ENCODE measurements at places on chromosomes 16 and 17. TPM values are rescaled to one million over a fixed set of nuclear protein-coding genes. Genes with fewer than 3 reads are reported as not detected.
A peak's percentile ranks its signal among the peaks of the same experiment; 100 is the strongest.

The PRAC2 gene
- total RNA-seq = not detected

The RAD51D gene
- 32.4 TPM for total RNA-seq

DNA sequence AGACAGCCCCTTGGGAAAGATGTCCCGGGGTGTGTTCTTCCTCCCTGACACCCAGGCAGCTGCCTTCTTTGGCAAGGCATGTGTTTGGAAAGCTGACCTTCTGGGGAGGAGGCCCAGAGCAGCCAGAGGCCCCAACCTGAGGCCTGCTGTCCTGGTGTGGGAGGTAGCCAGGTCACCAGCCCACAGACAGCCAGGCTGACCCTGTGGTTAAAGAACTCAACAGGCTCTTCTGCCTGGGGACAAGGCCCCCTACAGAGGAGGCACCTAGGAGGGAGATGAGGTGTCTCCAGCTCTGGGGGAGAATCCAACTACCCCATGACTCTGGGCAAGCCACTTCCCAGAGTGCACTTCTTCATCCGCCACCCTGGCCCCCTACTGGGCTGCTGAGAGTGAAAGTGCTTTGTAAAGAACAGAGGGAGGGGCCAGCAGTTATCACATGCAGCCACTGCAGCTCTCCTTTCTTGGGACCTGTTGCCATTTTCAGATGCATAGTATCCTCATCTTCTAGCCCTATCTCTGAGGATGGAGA, 13.1 kb upstream of the SREBF1 start:
- no peaks in the 10 kb centered on the region for H3K27me3 ChIP-seq
- peak overlapping the region; percentile 44 for H3K4me3 ChIP-seq
- peak overlapping the region; percentile 98 for H3K27ac ChIP-seq
- peak; percentile 96 for DNase-seq

DNA sequence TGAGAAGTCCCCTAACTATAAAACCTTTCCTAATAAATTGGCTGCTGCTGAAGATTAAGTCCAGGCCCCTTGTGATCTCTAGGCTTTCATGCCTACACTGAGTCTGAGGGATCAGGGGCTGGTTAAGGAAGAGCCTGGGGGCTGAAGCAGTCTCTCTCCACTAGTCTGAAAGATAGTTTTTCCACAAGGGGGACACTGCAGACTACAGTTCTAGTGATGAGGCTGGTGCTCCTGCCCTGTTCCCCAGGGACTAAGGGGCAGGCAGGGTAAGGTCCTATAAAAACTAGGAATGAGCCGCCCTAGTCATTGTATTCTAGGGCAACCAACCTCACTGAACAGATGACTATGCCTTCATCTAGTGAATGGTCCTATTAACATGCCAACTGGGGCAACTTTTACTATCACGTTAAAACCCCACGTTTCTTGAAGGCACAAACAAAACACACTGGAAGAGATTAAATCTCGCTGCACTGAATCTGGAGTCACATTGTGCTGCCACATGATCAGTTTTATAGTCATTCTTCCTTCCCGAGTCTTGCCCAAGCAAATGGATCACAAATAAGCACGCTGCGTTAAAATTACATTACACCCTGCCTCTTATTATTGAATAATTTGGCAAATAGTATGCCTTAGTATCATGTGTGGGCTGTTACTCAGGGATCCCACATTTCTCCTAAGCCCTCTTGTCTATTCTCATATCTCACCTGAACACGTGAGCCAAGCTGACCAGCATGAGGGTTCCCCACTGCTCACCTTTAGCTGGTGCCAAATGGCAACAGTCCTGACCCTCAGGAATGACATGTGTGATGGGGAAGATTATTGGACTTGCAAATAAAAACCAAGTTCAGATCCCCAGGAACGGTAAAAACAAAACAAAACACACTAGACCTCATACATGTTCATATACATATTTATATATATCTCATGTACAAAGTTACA, 95.4 kb upstream of the TOB1 start:
- peaks cover 11% of the 10 kb centered on the region for H3K36me3 ChIP-seq
- no peak overlapping the region for H3K4me3 ChIP-seq
- DNase-seq = no peak
- H3K27me3 ChIP-seq = no peaks in the 10 kb centered on the region

DNA sequence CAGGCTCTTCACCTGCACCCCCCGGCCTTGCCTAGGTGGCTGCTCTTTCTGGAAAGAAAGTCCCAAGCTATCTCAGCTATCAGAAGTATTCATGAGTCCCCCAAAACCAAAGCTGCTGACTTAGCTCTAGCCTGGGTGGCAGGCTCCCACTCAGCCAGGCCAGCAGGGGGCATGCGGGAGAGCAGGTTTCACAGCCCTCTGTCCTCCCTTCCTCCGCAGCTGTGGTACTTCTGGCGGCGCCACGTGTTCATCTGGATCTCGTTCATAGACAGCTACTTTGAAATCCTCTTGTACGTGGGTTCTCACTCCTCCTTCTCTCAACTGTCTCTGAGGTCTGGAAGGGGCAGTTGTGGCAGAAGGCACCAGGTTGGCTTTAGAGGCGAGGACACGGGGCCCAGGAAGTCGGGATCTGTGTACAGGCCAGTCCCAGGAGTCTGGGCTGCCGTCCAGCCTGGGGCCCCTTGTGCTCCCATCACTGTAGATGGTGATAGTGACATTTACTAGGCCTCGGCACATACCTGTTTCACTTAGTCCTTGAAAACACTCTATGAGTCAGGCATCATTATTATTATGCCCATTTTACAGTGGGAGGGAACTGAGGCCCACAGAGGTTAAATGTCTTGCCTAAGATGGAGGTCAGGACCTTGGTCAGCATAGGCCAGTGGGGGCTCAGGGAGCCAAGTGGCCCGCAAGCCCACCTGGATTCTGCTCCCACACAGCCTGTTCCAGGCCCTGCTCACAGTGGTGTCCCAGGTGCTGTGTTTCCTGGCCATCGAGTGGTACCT, 12.9 kb downstream of the TRPV2 start:
- no peaks in the 10 kb centered on the region for H3K27me3 ChIP-seq
- peaks cover 7% of the 10 kb centered on the region for H3K4me1 ChIP-seq
- peaks cover 22% of the 10 kb centered on the region for H3K36me3 ChIP-seq
- no peak overlapping the region for H3K4me3 ChIP-seq

- no peak for DNase-seq
- no peak overlapping the region for H3K27ac ChIP-seq
- H3K27me3 ChIP-seq = peaks cover 3% of the 10 kb centered on the region
- no peaks in the 10 kb centered on the region for H3K4me1 ChIP-seq
- no peak overlapping the region for H3K4me3 ChIP-seq
- H3K36me3 ChIP-seq = no peaks in the 10 kb centered on the region
Observed at GRCh38 chr17:59496178-59496577, 69.2 kb upstream of the DHX40 start.

DNA sequence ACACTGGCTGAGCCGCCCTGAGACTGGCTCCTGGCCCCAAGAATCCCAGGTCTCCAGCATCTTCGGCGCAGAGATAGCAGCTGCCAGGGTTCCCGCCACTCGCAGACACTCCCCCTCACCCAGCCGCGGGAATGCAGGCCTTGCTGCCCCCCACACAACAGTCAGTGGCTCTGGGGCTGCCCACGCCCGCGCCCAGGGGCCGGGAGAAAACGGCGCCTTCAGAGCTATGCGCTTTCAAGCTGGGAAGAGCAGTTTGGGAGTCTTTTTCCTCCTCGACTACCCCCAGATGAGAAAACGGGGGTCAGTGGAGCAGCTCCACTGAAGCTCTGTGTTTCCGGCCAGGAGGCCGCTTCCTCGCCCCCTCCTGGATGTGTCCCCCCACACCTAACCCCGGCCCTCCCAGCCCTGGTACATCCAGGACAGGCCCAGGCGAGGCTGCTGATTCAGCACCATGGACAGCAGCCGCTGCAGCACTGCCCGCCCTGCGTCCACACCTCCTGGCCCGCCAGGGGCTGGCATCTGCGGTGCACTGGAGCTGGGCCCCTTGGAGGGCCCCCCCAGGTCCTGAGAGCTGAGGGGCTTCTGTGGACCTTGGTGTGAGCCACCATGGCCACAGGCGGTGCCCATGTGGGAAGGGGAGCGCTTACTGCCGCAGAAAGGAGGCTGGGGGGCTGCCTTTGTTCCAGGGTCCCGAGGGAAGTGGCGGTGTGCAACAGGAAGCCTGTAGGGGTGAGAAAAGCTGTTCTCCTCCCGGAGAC, 35.7 kb downstream of the CACNA1H start:
- H3K36me3 ChIP-seq = no peaks in the 10 kb centered on the region
- H3K4me1 ChIP-seq = no peaks in the 10 kb centered on the region
- no peak overlapping the region for H3K4me3 ChIP-seq

GRCh38 chr16:76511203-76511602, 234.0 kb downstream of the CNTNAP4 start:
- no peaks in the 10 kb centered on the region for H3K36me3 ChIP-seq
- H3K4me1 ChIP-seq = no peaks in the 10 kb centered on the region
- DNase-seq = no peak

DNA sequence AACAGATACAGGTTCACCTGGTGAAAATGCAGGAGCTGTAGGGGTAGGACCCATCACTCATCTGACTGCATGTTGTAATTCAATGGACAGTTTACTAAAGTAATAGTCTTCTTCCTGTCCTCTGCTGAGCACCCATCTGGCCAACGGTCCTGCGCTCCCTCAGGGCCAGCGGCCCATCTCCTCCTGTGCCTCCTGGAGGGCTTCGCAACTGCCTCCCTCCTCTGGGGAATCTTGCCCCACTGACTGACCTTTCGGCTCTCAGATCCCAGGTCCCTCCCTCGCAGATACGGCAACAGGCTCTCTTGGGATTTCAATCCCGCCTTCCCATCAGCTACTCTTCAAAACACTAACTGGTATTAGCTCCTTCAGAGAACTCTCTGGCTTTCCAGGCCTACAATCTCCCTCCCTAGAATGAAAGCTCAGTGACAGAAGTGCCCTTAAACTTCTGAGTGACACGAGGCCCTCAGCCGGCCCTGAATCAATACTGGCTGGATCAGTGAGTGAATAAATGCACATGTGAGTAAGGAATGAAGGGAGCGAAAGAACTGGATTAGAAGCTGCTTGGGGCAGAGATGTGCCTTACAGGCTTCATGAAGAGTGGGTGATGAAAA, 1.3 kb downstream of the PEMT start:
- DNase-seq = no peak
- peak overlapping the region; percentile 92 for H3K27ac ChIP-seq
- no peaks in the 10 kb centered on the region for H3K27me3 ChIP-seq

GRCh38 chr16:89370081-89370511, 120.3 kb downstream of the ANKRD11 start:
- peaks cover 25% of the 10 kb centered on the region for H3K36me3 ChIP-seq
- DNase-seq = no peak
- no peak overlapping the region for H3K27ac ChIP-seq
- H3K4me3 ChIP-seq = no peak overlapping the region
- H3K27me3 ChIP-seq = no peaks in the 10 kb centered on the region

The CYGB gene
- total RNA-seq = 0.23 TPM

DNA sequence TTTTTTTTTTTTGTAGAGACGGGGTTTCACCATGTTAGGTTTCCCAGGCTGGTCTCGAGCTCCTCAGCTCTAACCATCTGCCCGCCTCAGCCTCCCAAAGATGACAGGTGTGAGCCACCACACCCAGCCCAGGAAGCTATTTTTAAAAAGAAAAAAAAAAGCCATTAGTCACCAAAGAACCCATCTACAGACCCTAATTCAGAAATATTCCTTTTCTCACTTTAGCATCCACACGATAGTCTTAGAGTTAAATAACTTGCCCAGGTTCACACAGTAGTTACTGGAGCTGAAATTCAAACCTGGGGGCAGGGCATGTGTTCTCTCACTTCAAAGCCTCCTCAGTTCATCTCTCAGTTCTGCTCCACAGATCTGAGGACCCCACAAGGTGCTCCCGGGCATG, 70.3 kb upstream of the NOL11 start:
- H3K27ac ChIP-seq = no peak overlapping the region
- H3K4me1 ChIP-seq = peaks cover 24% of the 10 kb centered on the region
- H3K36me3 ChIP-seq = peaks cover 1% of the 10 kb centered on the region
- no peaks in the 10 kb centered on the region for H3K27me3 ChIP-seq
- no peak overlapping the region for H3K4me3 ChIP-seq

The RNF43 gene
- 0.34 TPM for total RNA-seq

The TSNAXIP1 gene
- 0.40 TPM for total RNA-seq

The SMURF2 gene
- total RNA-seq = 13.8 TPM

DNA sequence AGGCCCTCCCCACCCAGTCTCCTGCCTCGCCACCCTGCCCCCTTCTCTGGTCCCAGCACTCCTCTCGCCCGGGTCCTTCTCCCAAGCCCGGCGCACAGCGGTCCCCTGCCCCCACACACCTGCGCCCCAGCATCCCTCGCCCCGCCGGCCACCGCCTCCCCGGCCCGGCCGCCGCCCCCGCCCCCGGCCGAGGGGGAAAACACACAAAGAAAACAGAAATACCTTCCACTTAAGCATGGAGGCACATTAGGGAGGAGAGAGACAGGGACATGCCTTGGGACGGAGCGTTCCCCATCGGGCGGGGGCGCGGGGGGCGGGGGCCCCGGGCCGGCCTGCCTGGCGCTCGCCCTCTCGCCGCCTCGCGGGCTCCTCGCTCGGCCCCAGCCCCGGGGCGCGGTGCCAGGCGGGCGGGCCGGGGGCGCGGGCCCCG, 326 bp downstream of the SRCIN1 start:
- H3K4me3 ChIP-seq = peak overlapping the region; percentile 36
- H3K27ac ChIP-seq = no peak overlapping the region
- peaks cover 15% of the 10 kb centered on the region for H3K4me1 ChIP-seq
- H3K27me3 ChIP-seq = peaks cover 60% of the 10 kb centered on the region

The EVPLL gene
- total RNA-seq = not detected

Data from activated CD8-positive, alpha-beta T cell treated with anti-CD3 and anti-CD28 coated beads for 36 hours (primary cell).